ENCODE measurements at places on chromosomes 12 and 14. TPM values are rescaled to one million over a fixed set of nuclear protein-coding genes. Genes with fewer than 3 reads are reported as not detected.
A peak's percentile ranks its signal among the peaks of the same experiment; 100 is the strongest.

DNA sequence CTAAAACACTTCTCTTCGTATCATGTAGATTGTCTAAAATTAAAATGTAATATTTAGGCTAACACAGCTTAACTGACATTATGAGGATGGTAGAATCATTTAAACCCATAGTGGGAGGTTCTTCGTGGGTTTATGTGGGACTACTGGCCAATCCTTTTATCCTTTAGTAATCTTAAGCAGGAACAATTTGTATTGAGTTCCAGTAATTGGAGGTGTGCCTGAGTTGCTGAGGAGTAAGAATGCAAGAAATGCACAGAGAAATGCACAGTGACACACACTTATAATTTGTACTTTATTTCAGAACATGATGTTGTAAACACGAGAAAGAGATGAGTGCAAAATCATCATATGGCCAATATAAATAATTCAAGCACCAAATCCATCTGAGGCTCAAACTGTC is 22.3 kb downstream of the OTOGL start:
- H3K27me3 ChIP-seq: peaks cover 4% of the 10 kb centered on the region
- no peak overlapping the region for H3K27ac ChIP-seq
- no peak overlapping the region for H3K4me3 ChIP-seq
- no peak for DNase-seq

- no peak overlapping the region for H3K27ac ChIP-seq
- no peaks in the 10 kb centered on the region for H3K27me3 ChIP-seq
- DNase-seq: no peak
- H3K36me3 ChIP-seq: peaks cover 3% of the 10 kb centered on the region
Observed at GRCh38 chr12:50615907-50616296, 111.1 kb downstream of the DIP2B start.

Gene CSRP2
- 0.44 TPM for total RNA-seq

Gene PITPNM2
- total RNA-seq: 19.0 TPM

DNA sequence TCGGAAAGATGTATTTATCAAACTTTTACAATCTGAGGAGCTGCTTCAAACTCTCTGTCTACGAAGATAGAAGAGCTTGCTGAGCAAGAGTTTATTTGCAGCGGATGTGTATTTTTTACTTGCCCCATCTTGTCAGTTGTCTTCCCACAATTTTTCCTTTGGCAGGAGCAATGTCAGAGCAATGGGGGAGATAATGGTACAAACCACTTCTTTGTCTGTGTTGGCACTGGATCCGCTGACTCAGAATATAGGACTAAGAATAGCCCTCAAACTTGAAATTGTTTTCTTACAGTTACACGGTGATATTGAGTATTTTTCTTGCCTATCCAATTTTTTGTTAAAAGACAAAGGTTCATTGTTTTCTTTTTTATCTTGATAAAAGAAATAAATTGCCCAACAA is 27.6 kb downstream of the HELB start:
- no peaks in the 10 kb centered on the region for H3K27me3 ChIP-seq
- no peak overlapping the region for H3K27ac ChIP-seq

DNA sequence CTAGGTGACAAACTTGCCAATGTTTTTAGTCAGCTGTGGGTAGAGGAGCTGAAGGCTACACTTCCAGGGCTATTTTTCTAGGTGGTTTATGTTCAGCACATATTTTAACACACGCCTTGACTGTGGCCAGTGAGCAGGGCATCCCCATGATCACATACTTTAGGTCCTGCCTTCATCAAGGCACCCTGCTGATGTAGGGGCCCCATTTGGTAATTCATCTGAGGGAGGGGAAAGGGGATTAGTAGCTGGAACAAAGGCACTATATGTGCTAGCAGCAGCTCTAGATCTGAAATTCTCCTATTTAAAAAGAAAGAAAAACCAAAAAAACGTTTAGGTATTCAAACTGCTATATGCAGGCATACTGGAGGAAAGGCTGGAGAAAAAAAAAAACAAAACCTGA is 14.5 kb downstream of the EGLN3 start:
- no peak for DNase-seq
- H3K4me3 ChIP-seq: no peak overlapping the region
- no peak overlapping the region for H3K27ac ChIP-seq
- peaks cover 33% of the 10 kb centered on the region for H3K36me3 ChIP-seq
- peaks cover 4% of the 10 kb centered on the region for H3K27me3 ChIP-seq

DNA sequence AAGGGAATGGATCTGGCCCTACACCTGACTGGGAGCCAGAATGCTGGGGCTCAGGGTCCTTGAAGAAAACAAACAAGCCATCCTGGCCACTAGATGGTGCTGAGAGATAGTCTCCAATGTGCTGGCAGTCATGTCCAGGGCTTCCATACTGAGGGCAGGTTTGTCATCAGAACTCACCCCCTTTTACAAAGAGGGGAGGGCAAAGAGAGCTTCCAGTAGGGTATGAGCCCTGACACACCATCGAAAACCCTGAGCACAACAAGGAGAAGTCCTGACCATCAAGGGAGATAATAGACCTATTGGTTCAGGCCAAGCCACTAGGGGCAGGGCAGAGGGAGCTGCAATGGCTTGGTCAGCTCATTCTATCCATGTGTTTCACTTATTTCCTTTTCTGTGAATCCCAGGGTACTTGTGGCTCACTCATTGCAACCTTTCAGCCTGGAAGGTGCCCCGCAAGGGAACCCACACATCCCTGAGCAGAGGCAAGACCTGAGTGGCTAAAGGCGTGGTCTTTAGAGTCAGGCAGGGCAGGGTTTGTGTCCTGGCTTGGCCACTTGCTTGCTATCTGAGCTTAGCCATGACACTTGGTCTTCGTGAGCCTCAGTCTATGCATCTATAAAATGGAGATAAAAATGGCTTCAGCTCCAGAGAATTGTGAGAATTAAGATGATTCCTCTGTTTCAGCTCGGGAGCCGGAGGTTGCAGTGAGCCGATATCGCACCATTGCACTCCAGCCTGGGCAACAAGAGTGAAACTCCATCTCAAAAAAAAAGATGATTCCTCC is 6.2 kb upstream of the PLEKHH1 start:
- H3K4me3 ChIP-seq: no peak overlapping the region
- no peak overlapping the region for H3K27ac ChIP-seq
- H3K4me1 ChIP-seq: no peaks in the 10 kb centered on the region

Gene SLC10A1
- not detected for total RNA-seq

GRCh38 chr12:131040491-131040890 is 86.8 kb downstream of the ADGRD1 start:
- H3K36me3 ChIP-seq: no peaks in the 10 kb centered on the region
- H3K4me1 ChIP-seq: no peaks in the 10 kb centered on the region
- no peak overlapping the region for H3K4me3 ChIP-seq
- H3K27me3 ChIP-seq: no peaks in the 10 kb centered on the region
- no peak overlapping the region for H3K27ac ChIP-seq
- no peak for DNase-seq

DNA sequence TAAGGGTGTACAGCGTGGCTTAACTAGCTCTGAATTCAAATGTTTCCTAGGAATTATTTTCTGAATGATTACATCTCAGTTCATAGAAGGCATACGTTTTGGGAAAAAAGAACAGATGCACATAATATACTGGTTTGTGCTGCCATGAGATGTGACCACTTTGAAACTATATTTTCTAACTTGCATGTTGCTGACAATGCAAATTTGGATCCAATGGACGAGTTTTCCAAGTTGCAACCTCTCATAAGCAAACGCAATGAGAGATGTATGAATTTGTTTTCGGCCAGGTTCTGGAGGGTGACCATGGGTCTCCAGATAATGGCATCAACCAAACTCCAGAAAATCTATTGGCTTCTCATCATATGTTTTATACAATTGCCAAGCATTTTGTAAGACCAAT is 1445.4 kb downstream of the AACS start:
- no peak overlapping the region for H3K4me3 ChIP-seq
- H3K27ac ChIP-seq: no peak overlapping the region
- H3K4me1 ChIP-seq: peaks cover 3% of the 10 kb centered on the region
- no peaks in the 10 kb centered on the region for H3K27me3 ChIP-seq
- DNase-seq: no peak
- no peaks in the 10 kb centered on the region for H3K36me3 ChIP-seq

Gene KRT78
- not detected for total RNA-seq

DNA sequence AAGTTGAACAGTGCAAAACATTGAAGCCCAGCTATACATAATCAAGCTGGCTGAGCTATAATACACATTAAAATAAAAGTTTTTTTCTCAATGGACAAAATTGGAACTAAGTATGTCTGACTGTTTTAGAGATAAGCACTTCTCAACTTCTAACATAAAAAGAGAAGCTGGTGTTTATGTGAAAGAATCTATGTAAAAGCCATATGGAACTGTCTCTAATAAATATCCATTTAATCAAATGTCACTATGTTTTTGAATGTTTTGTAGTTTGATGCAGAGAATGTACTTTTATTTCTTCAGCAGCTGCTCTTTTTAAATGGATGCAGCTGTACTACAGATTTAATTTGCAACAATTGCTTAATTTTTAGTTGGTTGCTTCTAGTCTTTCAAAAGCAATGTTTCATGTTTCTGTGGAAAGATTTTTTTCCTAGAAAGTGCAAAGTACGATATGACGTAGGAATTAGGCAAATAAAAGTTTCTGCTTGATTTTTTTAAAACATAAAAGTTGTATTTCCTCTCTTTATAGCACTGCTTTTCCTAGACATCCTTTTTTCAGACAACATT is 114.2 kb downstream of the PDE3A start:
- H3K36me3 ChIP-seq: no peaks in the 10 kb centered on the region
- no peaks in the 10 kb centered on the region for H3K4me1 ChIP-seq
- H3K27ac ChIP-seq: no peak overlapping the region
- H3K27me3 ChIP-seq: no peaks in the 10 kb centered on the region
- no peak for DNase-seq
- no peak overlapping the region for H3K4me3 ChIP-seq

Gene DPPA3
- total RNA-seq: not detected

GRCh38 chr14:103386713-103387329 is 1.6 kb downstream of the MARK3 start:
- peak overlapping the region; percentile 96 for H3K27ac ChIP-seq
- peak overlapping the region; percentile 94 for H3K4me3 ChIP-seq

DNA sequence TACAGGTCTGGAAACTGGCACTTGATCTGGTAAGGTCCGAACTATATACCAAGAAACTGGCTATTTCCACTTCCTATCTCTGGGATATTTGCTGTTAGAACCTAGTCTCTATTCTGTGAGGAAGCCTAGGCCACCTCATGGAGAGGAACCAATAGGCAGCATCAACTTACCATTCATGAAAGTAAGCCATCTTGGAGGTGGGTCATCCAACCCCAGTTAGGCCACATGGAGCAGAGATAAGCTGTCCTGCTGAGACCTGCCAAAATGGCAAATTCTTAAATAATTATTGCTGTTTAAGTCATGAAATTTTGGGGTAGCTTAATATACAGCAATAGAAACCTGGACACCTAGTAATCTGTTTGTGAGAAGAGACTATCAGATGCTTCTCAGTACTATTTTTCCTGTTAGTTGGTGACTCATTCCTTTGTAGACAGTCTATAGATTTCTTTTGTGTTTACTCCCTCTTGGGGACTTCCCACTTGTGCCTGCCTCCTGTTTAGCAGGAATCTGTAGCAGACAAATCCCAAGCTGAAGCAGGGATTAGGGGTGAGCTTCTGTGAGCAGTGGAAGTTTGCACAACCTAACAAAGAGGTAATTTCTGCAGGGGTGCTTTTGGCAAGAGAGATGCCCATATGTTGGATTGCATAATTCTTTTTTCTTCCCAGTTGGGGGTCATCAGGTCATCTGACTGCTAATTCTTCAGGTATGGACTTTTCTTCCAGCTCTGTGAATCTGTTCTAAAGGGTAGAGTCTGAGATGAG is 136.8 kb downstream of the IGF1 start:
- H3K4me3 ChIP-seq: no peak overlapping the region
- H3K36me3 ChIP-seq: no peaks in the 10 kb centered on the region
- H3K4me1 ChIP-seq: peaks cover 6% of the 10 kb centered on the region

- no peak overlapping the region for H3K27ac ChIP-seq
- no peak overlapping the region for H3K4me3 ChIP-seq
- no peaks in the 10 kb centered on the region for H3K27me3 ChIP-seq
- no peak for DNase-seq
Observed at GRCh38 chr14:63962906-63963305, 110.1 kb downstream of the SYNE2 start.

Gene P2RX4
- total RNA-seq: 20.9 TPM

GRCh38 chr12:12718381-12718759 is 1.2 kb downstream of the CDKN1B start:
- peak overlapping the region; percentile 97 for H3K4me3 ChIP-seq
- peak; percentile 78 for DNase-seq
- H3K27me3 ChIP-seq: no peaks in the 10 kb centered on the region
- peak overlapping the region; percentile 99 for H3K27ac ChIP-seq
- peaks cover 53% of the 10 kb centered on the region for H3K36me3 ChIP-seq
- peaks cover 53% of the 10 kb centered on the region for H3K4me1 ChIP-seq

Gene MMP19
- not detected for total RNA-seq

Gene ARHGAP9
- 103 TPM for total RNA-seq

DNA sequence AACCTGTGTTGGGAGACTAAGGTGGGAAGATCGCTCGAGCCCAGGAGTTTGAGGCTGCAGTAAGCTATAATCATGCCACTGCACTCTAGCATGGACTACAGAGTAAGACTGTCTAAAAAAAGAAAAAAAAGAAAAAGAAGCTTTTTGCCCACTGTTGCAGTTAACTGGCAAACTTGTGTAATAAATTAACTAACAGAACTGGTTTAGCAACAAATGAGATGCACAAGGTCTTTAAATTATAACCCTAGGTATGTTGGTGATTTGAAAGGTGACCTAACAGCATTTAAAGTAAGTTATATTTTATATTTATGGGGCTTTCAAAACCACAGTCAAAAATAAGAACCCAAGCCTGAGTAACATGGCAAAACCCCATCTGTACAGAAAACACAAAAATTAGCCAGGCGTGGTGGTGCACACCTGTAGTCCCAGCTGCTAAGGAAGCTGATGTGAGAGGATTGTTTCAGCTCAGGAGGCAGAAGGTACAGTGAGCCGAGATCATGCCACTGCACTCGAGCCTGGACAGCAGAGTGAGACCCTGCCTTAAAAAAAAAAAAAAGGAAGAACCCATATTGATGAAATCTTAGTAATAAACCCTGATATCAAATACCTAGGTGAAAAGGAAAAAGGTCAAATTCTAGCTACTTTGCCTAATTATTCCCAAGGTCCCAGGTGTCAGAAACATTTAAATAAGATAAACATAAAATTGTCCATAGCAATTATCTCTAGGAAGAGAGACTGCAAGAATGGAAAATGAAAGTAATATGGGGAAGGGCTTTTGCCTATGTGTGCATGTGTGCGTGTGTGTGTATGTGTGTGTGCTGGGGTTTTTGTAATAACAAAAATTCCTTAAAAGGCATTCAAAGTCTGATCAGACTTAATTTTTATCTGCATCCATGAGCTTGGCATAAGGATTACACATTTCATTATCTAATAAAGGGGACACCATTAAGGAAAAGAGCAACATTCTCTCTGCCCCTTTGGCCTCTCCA is 15.4 kb downstream of the SYNE2 start:
- no peaks in the 10 kb centered on the region for H3K27me3 ChIP-seq
- peak; percentile 81 for DNase-seq
- peak overlapping the region; percentile 45 for H3K4me3 ChIP-seq
- H3K27ac ChIP-seq: peak overlapping the region; percentile 15

GRCh38 chr14:70086685-70087379 is 101.9 kb downstream of the SLC8A3 start:
- no peak overlapping the region for H3K27ac ChIP-seq
- H3K4me3 ChIP-seq: no peak overlapping the region
- H3K27me3 ChIP-seq: peaks cover 19% of the 10 kb centered on the region
- H3K4me1 ChIP-seq: no peaks in the 10 kb centered on the region
